ENCODE measurements at places on chromosomes 5 and 9.

DNA sequence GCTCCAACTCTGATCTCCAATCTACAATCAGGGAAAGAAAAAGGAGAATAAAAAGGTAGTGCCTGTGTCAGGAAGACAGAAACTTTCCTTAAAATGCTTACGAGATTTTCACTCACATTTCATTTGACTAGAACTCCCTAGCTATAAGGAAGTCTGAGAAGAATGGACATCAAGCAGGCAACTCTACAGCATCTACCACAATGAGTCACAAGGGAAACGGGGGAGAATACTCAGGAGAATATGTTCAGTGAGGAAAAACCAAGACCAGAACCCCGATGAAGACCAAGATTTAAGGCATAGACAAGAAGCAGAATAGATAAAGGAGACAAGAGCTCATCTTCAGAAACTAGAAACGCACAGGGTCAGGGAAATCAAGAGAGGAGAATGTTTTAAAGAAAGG, 9.0 kb upstream of the SETD9 start:
- peak; percentile 38 for DNase-seq

DNA sequence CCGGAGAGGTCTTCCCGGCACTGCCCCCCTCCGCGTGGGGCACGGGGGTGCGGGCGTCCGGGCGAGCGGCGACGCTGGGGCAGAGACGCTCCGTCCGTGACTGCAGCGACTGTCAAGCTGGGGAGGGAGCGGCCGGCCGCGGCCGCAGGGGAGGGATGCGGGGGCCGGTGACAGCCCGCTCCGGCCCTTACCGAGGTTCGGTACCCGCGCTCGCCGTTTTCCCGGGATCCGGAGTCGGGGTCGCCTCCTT, 400 bp downstream of the KDM4C start:
- DNase-seq, result no peak

DNA sequence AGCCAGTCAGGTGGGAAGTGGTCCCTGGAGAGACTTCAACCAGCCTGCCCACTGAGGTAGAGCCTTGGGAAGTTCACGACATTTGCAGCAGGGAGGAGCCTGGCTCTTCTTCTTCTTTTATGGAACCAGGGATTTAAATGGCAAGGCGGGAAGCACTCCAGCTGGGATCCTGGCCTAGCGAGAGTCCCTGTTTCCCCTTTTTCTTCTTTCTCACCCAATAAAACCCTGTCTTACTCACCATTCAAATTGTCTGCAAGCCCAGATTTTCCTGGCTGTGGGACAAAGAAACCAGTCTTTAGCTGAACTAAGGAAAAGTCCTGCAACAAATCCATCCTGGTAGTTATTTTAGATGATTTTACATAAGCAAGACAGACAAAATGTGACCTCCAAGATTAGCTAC, 503.7 kb downstream of the CDH10 start:
- DNase-seq, result no peak

GRCh38 chr9:111965566-111966019, 69.0 kb downstream of the UGCG start:
- DNase-seq, result peak; percentile 76

GRCh38 chr9:13865869-13866268, 448.1 kb downstream of the NFIB start:
- no peak for DNase-seq

DNA sequence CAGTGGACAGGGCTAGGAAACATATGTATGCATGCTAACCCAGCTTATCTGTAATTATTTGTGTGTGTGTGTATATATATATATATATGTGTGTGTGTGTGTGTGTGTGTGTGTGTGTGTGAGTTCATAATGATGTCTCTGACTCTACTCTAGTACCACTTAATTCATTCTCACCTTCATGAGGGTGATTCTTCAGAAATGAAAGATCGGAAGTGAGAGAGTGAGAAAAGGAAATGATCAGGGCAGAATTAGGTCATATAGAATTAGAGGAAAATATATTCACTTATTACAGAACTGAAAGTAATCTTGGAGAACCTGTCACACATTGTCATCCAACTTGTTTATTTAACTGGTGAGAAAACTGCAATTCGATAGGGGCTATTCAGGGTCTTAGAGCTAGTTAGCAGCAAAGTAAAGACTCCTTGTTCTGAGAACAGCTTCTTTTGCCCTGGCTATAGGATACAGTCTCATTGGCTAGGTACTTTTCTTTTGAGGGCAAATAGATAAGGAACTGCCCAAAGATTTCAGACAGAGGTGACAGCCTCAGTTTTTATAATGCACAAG, 58.8 kb downstream of the C9orf153 start:
- DNase-seq, result no peak

DNA sequence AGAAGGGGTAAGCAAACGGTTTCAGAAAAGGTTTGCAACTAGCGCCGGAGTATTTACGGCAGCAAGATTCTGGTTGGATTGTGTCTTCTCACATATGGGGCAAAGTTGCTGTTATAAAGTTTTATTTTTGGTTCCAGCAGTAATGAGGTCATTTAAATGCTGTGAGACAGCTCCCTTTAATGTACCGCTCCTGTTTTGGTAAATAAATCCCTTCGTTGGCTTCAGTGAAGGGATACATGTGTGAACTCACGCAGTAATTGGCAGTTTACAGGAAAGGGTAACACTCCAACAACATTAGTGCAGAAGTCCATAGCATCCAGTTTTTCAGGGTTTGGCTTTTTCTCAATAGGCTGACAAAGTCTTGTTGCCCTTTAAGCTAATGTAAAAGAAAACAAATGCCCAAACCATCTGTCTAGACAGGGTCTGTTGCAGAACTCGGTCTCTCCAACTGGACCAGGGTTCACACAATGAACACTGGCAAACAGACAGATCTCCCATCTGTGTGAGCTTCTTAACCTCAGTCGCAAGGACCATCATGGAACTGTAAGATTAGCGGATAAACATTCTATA, 184.0 kb downstream of the GOLPH3 start:
- DNase-seq, result no peak

GRCh38 chr9:114611516-114612271, 603 bp downstream of the TMEM268 start:
- peak; percentile 74 for DNase-seq

GRCh38 chr9:134377143-134377484, 50.9 kb downstream of the RXRA start:
- no peak for DNase-seq

DNA sequence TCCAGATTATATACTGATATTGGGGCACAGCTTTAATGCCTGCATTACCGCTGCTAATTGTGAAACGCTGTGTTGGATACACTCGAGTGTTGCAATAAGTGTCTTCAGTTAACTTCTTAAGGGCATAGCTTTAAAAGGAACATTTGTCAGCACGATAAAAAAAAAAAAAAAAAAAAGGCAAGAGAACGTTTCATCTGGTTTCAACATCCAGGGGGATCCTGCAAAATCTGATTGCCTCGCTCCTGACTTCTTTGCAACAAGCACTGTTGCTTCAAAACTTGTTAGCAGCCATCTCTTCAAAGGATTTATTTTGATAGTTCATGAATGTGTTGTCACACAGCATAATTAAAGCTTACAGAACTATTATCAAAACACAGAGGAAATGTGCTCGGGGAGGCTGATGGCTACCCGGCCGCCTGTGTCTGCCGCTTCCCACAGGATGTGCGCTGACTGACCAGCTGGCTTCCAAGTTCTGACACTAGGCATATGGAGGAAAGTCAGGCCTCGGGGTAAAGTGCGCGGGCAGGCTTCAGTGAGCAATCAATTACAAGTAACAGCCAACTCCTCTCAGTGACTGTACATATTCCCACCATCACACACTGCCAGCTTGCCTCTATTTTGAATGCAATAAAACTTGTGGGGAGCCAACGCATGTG, 77.7 kb downstream of the EBF1 start:
- DNase-seq, result peak; percentile 70

DNA sequence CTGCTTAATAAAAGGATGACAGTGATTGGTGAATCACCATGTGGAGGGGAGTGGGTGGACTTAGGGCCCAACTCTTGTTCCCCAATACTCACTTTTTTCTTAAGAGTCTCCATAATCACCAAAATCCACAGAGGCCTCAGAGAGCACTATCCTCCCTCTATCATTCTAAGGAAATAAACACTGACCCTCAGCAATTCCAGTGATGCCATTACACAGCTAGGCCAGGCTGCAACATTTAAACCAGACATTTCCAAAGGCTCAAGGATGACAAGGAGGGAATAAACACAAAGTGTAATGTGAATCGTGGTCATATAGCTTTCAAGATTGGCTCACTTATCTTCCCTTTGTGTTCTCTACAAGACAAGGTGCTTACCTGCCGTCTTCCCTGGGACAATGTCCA, 2.4 kb upstream of the ARSI start:
- DNase-seq, result no peak

DNA sequence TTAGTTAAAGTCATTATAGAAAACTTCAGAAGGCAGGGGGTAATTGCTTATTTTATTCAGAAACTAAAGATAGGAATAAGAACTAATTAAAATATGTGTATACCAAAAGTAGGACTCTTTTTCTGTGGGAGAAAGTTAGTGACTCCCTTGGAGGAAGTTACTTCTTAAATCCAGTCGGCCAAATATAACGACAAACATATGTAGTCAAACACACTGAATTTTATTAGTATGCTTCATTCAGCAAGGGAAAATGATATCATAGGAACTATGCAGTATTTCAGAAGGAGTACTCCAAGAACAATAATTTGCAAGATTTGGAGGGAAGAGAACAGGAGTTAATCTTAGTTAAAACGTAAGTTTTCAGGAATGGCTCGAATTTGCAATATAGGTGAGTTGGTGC, 432.6 kb downstream of the CYLC2 start:
- no peak for DNase-seq

DNA sequence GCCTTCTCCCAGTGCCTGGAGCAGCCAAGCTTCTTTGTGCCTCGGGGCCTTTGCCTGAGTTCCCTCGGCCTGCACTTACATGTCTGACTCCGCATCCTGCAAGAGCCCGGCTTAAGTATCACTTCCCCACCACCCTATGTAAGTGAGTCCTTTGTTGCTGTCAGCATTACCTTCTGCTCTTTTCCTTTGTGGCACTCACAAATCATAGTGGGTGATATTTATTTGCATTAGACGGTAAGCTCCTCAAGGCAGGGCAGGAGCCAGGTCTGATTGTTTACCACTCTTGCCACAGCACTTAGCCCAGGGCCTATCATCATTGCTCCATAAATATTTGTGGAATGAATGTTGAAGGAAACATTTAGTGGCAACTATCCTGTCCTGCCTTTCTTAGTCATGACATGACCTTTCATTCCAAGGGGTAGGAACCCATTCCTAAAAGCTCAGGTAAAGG, 4.8 kb downstream of the GM2A start:
- DNase-seq, result peak; percentile 82

- no peak for DNase-seq
Measured at GRCh38 chr5:74476819-74477453, 163.6 kb downstream of the ENC1 start.

GRCh38 chr5:53472279-53472678, 8.2 kb upstream of the FST start:
- no peak for DNase-seq

- no peak for DNase-seq
Measured at GRCh38 chr9:136010615-136011361, 49.6 kb upstream of the UBAC1 start.

GRCh38 chr9:78463750-78464149, 166.8 kb downstream of the PSAT1 start:
- DNase-seq, result no peak
